ENCODE measurements at places on chromosomes 11 and 22.

DNA sequence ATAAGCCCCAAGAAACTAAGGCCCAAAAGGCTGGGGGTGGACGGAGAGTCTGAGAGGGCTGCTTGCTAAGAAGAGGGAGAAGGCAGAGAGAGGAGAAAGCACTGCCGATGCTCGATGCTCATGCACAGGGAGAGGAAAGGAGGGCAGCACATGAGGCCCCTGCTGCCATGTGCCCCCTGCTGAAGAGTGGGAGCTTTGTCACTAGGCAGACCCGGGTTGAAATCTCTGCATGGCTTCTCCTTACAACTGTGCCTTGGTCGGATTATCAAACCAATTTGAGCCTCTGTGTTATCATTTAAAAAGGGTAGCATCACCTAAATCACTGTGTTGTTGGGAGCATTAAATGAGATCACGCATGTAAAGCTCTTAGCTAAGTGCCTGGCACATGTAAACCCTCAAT is 330.5 kb downstream of the NXPE2 start:
- no peak for DNase-seq

DNA sequence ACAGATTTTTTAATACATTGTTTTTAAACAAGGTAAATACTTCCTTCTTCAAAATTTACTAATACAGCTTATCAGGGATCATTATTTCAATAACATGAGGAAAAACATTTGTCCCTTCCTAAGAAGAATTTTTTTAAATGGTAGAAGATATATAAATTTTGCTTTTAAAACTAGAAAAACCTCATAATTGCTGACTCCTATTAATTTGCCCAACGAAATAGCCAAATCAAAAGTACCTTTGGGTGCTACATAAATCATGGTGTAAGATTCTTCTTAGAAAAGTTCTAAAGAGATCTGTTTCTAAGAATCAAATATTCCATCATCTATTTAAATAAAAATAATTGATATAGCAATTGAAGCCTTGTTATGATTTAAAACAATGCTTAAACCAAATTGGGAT is 54.9 kb downstream of the CEP57 start:
- no peak for DNase-seq

DNA sequence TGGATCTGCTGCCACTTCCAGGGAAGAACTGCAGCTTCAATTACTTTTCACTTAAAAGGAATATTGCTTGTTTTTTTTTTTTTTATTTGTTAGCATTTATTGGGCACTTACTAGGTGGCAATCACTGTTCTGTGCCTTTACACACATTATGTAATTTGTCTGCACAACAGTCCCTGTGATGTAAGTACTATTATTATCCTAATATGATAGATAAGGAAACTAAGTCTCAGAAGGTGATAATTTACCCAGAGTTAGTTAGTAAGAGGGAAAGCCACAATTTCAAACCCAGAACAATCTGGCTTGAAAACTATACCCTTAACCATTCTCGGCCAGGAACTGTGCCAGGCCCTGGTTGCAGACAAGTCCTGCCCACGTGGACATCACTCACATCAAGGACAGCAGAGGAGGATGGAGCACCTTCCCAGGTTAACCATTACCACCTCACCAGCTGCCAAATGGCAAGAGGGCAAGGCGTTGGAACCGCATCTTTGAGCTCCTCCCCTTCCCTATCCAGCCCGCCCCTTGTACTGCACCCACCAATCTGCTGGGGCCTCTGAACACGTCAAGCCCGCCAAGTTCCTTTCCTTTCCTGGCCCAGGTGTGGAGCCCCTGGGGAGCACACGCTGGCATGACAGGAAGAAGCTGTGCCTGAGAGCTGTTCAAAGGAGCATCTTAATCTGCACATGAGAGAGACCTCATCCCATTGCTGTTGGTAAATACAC is 78.4 kb downstream of the NAV2 start:
- DNase-seq: no peak

- DNase-seq: no peak
Measured at GRCh38 chr11:27551127-27551526, 44.6 kb upstream of the LIN7C start.

- peak; percentile 41 for DNase-seq
Measured at GRCh38 chr11:28547321-28547741, 439.1 kb downstream of the METTL15 start.

- DNase-seq: no peak
Measured at GRCh38 chr11:93238956-93239355, 41.2 kb upstream of the SLC36A4 start.

DNA sequence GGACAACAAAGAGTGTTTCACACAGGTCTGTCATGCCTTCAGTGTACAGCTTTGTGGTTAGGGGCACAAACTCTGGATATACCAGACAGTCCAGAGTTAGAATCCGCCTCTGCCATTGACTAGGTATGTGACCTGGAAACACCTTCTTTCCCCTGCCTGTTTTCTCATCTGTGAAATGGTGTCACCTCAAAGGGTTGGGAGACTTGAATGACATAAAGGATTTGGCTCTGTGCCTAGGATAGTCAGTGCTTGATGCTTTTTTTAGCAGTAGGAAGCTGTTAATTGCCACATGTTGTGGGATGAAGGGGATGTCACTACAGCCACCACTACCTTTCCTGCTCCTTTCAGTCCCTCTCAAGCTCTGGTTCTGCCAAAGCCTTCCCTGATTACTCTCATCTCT is 17.4 kb upstream of the LRRC55 start:
- DNase-seq: no peak

- DNase-seq: peak; percentile 35
Measured at GRCh38 chr11:88552379-88553062, 215.0 kb upstream of the CTSC start.

DNA sequence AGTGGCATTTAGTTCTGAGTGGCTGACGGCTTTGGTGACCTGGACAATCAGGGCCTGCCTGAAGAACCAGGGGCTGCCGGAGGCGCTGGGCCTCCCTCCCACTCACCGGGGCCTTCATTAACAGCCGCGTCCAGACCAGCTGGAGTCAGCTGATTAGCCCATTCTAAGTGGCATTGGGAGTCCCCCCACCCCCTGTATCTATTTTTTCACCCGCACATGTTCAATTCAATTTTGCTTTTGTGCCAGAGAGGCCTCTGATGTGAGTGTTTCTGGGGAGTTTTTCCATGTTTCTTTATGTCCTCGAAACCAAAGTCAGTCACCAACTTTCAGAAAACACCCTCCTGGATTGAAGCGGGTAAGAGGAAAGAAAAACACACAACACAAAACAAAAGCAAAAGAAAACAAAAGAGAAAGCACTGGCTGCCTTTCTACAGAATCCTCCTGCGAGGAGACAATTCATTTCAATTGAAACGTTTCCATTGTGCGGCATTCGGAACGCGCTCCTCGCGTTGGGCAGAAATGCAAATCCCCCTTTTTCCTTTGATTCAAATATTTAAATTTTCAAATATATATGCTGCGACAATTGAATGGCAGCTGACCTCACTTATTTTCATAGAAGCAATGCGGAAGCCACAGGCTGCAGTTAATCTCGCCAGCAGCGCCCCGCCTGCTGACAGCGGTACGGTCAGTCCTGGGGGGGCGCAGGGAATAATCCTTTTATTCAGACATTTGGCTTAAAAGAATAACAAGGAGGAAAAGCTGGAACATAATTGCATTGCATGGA is 17.7 kb downstream of the CDKN1C start:
- DNase-seq: peak; percentile 86

Measured in eye (tissue), 1 donor.